ENCODE measurements at places on chromosomes 4 and X. TPM values are rescaled to one million over a fixed set of nuclear protein-coding genes. Genes with fewer than 3 reads are reported as not detected.

DNA sequence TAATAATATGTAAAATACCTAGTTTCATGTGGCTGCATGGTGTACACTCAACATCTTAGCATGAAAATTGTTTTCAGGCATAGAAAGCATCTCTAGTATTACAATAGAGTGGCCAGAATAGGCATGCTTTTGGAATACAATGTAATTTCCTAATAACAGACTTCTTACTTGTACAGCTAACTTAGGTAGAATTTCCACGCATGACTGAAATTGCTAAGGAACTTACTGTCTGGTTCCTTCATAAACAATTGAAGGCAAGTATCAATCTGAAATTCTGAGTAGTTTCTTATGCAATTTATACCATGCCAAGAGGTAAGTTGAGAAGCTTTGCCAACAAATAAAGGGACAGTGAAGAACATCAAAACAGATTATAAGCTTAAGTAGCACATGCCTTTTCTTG is 26.7 kb downstream of the SULT1E1 start:
- H3K36me3 ChIP-seq = no peaks in the 10 kb centered on the region
- H3K27me3 ChIP-seq = no peaks in the 10 kb centered on the region
- H3K4me1 ChIP-seq = peaks cover 10% of the 10 kb centered on the region
- DNase-seq = no peak

The PAGE1 gene
- polyA plus RNA-seq = not detected

DNA sequence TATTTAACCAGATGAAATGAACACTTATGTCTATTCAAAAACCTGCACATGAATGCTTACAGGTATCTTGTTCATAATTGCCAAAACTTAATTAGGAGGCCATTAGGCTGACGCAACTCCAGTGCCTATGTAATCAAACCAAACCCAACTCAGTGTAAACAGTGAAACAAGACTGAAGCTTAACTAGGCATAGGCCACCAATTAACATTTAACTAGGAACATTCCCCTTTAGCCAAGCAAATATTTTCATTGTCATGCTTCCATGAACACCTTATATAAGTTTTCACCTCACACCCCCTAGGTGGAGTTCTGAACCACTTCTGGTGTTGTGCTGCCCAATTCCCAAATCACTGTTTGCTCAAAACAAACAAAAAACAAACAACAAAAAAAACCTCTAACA is 686.0 kb downstream of the STPG2 start:
- H3K27me3 ChIP-seq = no peaks in the 10 kb centered on the region
- H3K36me3 ChIP-seq = no peaks in the 10 kb centered on the region
- no peak overlapping the region for H3K4me3 ChIP-seq
- no peak overlapping the region for H3K27ac ChIP-seq
- H3K4me1 ChIP-seq = peaks cover 10% of the 10 kb centered on the region

GRCh38 chr4:101020956-101021355 is 326.4 kb downstream of the PPP3CA start:
- peak overlapping the region; percentile 75 for H3K27ac ChIP-seq
- H3K27me3 ChIP-seq = no peaks in the 10 kb centered on the region
- peaks cover 29% of the 10 kb centered on the region for H3K4me1 ChIP-seq
- no peak overlapping the region for H3K4me3 ChIP-seq
- DNase-seq = no peak
- H3K36me3 ChIP-seq = no peaks in the 10 kb centered on the region

- no peaks in the 10 kb centered on the region for H3K36me3 ChIP-seq
- H3K4me1 ChIP-seq = no peaks in the 10 kb centered on the region
- H3K27me3 ChIP-seq = no peaks in the 10 kb centered on the region
- no peak overlapping the region for H3K27ac ChIP-seq
Measured at GRCh38 chr4:145186729-145187128, 6.3 kb upstream of the OTUD4 start.

- peak overlapping the region; percentile 97 for H3K27ac ChIP-seq
- H3K4me3 ChIP-seq = peak overlapping the region; percentile 95
- H3K4me1 ChIP-seq = peaks cover 41% of the 10 kb centered on the region
- no peaks in the 10 kb centered on the region for H3K36me3 ChIP-seq
- peak; percentile 83 for DNase-seq
- H3K27me3 ChIP-seq = no peaks in the 10 kb centered on the region
Measured at GRCh38 chr4:139453041-139453370, 915 bp upstream of the RAB33B start.

- H3K4me3 ChIP-seq = no peak overlapping the region
- no peak overlapping the region for H3K27ac ChIP-seq
- DNase-seq = peak; percentile 79
- H3K36me3 ChIP-seq = no peaks in the 10 kb centered on the region
Measured at GRCh38 chr4:140637836-140638235, 69.1 kb upstream of the UCP1 start.

The FMR1NB gene
- not detected for polyA plus RNA-seq

- peaks cover 7% of the 10 kb centered on the region for H3K4me1 ChIP-seq
- no peak for DNase-seq
- no peak overlapping the region for H3K27ac ChIP-seq
- H3K27me3 ChIP-seq = no peaks in the 10 kb centered on the region
Measured at GRCh38 chr4:25012655-25013054, 18.1 kb downstream of the LGI2 start.
